ENCODE measurements at places on chromosomes 4 and X.

DNA sequence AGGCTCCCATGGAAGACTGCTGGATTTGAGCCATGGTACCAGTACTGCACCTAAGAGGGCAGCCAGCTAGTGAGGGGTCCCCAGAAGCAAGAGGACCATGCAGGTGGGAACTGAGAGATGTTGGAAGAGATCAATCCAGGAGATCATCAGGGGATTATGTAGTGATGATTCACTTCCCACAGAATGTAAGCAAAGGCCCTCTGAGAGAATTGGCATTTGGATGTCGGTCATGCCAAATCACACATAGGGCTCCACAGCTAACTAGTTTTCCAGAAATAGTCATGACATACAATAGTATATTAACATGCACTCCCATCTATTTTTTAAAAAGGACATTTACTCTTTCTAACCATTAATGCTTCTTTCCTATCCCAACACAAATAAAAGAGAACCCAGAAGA is 112.5 kb downstream of the RASGEF1B start:
- no peak for DNase-seq

DNA sequence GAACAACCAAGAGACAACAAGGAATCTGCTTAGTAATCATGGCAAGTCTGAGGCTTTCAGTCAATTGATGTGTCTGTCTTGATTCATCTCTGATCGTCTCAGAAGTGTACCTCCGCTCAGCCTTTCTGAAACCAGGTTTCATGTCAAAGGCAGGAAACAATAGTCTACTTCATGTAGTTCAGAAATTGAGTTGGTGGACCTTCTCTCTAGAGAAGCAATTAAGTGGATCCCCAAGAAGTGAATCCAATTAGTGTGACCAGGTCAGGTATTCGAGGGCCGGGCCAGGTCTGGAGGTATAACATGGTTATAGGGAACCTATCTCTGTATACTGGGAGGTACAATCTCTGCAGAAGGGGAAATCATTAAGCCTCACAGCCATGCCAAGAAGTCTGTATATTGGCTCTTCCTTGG is 32.0 kb downstream of the DAPP1 start:
- no peak for DNase-seq

DNA sequence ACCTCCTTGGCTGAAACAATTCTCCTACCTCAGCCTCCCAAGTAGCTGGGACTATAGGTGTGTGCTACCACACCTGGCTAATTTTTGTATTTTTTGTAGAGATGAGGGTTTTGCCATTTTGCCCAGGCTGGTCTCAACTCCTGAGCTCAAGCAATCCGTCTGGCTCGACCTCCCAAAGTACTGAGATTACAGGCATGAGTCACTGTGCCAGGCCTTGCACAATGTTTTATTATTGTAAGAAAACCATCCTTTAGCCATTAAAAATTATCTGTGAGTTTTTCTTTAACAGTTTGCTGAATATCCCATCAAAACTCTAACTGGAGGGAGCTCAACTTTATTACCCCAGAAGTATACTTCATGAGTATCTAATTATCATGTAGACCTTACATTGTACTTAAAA is 900.3 kb downstream of the PCDH7 start:
- no peak for DNase-seq

DNA sequence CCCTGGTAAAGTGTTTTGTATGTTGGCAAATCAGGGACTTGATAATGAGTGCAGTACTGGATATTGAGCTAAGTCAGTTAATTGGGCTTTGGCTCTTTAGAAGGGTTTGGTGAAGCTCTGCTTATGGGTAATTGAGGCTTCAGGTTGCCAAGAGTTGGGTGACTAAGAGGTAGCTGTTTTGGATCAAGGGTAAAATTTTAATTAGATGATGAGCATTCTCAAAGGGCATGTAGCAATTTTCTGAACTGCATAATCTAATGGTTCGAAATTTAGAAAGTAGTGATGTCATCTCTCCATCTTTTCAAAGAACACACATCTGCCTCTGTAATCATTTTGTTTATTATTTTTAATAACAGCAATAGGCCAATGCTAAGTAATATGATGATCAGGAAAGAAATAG is 5.5 kb upstream of the TRIM2 start:
- DNase-seq, result no peak

GRCh38 chrX:19625612-19626011 is 110.3 kb upstream of the MAP3K15 start:
- no peak for DNase-seq

GRCh38 chr4:926538-926937 is 5.6 kb downstream of the GAK start:
- DNase-seq, result no peak

- DNase-seq, result no peak
These were observed 54.4 kb downstream of the SMAD1 start for GRCh38 chr4:145536044-145536443.

GRCh38 chr4:133156556-133156955 is 7.5 kb downstream of the PCDH10 start:
- no peak for DNase-seq

DNA sequence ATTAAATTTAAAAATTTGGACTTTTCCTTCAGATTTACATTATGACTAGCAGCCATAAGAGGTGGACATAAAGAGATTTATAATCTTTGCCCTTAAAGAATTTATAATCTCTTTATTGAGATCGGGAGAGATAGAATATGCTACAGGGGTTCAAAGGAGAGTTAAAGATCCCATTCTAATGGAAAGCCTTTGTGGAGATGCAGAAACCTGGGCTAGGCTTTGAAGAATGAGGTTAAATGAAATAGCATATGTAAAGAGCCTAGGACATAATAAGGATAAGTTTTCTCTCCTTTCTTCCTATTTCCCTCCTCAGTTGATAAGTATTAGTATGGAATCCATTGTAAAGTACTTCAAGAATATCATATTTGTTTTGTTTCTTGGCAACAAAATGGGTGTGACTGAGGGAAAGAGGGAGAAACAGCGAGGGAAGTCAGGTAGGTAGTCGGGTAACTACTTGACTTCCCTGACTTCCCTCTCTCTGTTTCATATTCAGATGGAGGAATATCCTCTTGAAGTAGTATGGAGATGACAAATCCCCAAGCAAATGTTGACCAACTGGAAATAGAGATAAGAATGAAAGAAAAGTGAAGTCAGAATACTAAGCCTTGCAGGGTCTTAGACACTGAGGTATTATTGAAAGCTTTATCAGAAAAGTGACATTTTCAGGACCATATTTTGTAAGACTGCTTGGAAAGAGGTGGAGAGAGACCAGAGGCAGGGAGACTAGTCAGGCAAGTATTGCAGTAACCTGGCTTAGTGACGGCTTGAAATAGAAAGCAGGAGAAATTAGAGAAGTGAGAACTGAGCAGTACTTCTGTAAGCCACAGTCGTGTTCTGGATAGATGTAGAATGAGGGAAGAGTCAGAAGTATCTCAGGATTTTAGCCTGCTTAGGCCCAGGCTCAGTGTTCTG is 82.9 kb downstream of the PDLIM5 start:
- peak; percentile 8 for DNase-seq

GRCh38 chr4:140158365-140159030 is 4.5 kb upstream of the MAML3 start:
- no peak for DNase-seq

DNA sequence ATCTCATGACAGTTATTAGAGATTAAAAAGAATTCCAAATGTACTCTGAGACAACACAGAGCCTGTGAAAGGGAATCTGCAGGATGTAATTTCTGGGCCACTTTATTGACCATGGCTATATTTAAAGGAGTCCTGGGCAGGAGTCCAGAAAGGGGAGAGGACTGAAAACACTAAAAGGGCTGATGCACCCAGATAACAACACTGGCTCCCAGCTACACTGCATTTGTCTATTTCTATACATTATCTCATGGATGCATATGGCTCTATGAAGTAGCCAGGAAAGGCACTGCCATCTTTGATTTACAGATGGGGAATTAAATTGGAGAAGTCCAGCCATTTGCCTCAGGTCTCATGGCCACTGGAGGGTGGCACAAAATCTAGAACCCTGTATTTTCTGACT is 56.0 kb downstream of the MED28 start:
- no peak for DNase-seq

DNA sequence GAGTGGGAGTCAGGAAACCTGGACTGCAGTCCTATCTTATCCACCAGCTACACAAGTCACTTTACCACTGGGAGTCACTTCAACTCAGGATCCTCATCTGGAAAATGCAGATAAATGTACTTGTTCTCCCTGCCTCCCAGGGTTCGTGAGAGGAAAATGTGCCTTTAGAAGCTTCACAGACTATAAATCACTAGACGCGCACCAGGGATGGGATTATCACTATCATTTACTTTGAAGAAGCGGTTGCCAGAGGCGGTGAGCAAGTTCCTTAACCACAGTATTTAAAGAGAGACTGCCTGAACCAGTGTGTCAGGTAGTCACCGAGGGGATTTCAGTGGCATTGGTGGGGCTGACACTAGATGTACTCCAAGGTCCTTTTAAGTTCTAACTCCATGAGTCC is 219.5 kb downstream of the HS6ST2 start:
- no peak for DNase-seq

DNA sequence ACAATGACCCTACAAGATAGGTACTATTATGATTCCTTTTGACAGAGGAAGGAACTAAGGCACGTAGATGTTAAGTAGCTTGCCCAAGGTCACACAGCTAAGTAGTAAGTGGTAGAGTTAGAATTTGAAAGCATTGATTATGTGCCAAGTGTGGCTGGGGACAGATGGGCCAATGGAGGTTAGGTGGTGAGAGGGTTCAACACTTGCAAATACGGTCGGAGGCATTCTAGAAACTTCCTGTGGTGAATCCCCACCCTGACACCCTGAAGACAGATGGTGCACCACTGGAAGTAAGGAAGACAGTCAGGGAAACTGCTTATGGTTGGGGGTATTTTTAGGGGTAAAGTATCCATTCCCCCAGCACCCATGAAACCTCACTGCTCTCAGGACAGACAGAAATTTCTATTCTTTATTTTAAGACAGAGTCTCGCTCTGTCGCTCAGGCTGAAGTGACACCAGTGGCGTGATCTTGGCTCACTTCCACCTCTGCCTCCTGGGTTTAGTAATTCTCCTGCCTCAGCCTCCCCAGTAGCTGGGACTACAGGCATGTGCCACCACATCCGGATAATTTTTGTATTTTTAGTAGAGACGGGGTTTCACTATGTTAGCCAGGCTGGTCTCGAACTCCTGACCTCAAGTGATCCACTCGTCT is 142.5 kb downstream of the RASL11B start:
- DNase-seq, result no peak

DNA sequence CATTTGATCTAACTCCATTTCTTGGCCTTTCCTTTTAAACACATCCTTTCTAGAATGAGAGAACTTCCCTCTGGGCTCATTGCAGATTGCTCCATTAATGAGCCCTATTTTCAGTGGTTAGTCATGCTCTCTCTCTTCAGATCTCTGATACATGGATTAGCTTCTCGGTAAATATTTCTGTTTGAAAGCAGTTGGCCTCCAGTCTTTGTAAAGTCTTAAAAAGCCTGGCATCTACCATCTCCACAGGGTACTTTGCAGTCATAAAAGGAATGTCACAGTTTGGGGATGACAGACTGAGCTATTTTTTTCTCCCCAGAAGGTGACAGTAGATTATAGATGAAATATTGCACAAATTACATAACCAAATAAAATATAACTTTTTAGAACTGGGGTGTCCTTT is 72.7 kb downstream of the UNC5C start:
- DNase-seq, result no peak

- DNase-seq, result no peak
These were observed 180.1 kb downstream of the SMIM20 start for GRCh38 chr4:26094076-26094475.

DNA sequence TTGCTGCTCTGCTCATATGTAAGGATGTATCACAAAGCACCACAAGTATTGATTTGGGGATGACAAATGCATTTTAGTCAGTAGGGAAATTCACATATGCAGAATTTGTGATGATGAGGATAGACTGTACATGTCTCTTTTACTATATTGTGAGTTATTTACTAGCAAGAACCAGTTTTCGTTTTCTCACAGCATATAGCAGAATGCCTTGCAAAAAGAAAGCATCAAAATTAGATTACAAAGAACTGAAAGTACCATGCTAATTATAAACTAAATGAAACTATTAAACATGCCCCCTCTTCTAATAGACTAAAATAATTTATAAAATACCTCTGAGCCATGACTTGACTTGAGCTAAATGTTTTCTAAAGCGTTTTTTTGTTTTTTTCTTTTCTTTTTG is 20.1 kb downstream of the TNIP3 start:
- DNase-seq, result no peak

GRCh38 chr4:1604706-1605205 is 79.4 kb downstream of the FAM53A start:
- no peak for DNase-seq

GRCh38 chr4:114758066-114758465 is 159.5 kb downstream of the UGT8 start:
- DNase-seq, result no peak

DNA sequence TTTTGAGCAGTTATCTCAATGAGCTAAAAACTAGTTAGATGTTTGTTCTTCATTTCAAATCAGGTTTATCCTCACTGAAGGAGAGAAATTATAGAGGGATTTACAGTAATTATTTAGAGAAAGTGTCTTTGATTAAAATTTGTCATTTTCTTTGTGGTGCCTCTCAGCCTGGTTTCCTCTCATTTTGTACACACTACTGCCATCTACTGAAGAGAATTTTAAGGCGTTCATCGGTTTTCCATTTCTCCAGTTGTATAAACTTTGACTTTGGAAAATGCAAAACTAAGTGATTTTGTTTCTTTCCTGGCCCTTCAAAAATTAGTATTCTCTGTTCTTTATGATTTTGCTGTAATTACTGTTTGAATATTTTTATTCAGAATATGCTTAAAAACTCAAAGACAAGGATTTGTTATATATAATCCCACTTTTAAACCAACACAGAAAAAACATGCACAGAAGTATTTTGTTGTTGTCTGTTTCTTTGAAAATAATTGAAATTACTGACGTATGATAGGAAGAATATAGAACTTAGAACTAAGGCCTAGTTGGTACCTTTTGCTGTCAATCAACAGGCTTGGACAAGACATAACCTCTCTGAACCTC is 34.4 kb upstream of the ANXA3 start:
- no peak for DNase-seq

- no peak for DNase-seq
These were observed 25.2 kb upstream of the ADD1 start for GRCh38 chr4:2818351-2818939.

- no peak for DNase-seq
These were observed 37.2 kb downstream of the PCDH7 start for GRCh38 chr4:30757357-30757756.

Data from SIG-M5 (cell line).